ENCODE measurements at places on chromosomes 4 and X.
A peak's percentile ranks its signal among the peaks of the same experiment; 100 is the strongest.

- DNase-seq = no peak
Observed at GRCh38 chr4:153296040-153296823, 48.3 kb upstream of the MND1 start.

DNA sequence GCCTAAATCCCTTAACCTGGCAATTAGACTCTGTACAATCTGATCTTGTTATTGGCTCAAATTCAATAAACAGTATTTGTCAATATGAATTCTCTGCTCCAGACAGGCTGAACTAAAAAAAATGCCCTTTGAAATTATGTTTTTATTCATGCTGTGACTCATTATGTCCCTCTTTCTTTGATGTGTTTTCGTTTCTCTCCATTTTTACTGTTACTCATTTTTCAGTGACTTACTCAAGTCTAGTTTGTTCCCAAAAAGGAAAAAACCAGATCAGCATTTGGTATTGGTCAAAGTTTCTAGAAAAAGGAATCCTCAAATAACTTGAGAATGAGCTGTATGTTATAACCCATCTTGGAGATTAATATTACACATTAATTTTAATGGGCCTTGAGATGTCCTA, 40.4 kb downstream of the UNC5C start:
- DNase-seq = no peak

DNA sequence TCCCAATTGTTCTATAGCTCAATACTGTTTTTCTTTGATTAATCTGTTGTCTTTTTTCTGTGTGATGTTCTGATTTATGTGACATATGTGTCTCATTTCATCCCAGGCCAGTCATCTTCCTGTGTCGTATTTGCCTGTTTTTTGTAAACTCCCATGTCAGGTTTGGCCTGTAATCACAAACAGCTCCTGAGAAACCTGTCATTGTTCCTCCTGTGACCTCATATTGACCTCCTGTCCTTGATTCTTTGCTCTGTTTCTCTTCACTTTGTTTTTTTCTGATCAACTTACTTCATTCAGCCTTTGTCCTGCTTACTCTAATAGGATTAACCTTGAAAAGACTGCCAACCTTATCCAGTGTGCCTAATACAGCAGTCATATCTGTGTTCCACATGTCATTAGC, 438.3 kb downstream of the CFAP47 start:
- no peak for DNase-seq

DNA sequence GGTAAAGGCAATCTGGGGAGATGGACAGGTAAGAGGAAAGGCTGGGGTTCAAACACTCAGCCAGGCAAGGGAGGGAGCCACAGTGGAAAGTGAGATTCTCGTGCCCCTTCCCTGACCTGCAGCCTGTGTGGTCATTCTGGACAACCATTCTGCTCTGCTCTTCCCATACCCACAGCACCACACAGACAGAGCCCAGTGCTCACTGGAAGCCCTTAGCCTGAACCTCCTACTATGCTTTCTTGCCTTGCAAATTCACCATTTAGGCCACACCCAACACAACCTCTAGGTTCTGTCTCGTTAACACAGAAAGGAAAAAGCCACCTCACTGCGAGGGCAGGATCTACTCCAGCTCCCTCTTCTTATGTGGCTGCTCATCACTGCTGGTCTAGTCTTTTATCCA, 92.7 kb downstream of the SHISA3 start:
- DNase-seq = no peak

- no peak for DNase-seq
Observed at GRCh38 chrX:154019061-154019621, 561 bp downstream of the IRAK1 start.

DNA sequence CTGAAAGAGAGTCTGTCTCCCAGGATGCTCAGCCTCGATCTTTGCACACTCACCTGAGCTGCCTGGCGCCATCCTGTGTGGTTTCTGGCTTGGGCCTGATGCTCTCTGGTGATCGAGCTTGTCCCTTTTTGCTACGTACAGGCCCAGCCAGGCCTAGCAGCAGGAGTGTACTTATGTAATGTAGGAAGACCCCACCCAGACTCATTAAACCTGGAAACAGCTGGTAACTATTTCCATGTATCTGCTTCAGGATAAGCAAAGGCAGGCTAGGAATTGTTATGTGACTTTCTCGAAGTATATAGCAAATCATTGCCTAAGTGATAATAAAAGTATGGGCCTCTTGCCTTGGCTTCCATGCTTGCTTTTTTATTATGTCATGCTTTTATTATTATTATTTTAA, 18.6 kb upstream of the ARSJ start:
- DNase-seq = no peak

GRCh38 chr4:1469607-1470392, 63.6 kb upstream of the NKX1-1 start:
- DNase-seq = no peak

GRCh38 chr4:107616838-107617389, 103.1 kb downstream of the PAPSS1 start:
- no peak for DNase-seq

GRCh38 chrX:111052478-111052877, 43.5 kb upstream of the PAK3 start:
- no peak for DNase-seq

GRCh38 chr4:180558427-180558826, 1684.8 kb upstream of the TENM3 start:
- no peak for DNase-seq

- no peak for DNase-seq
Observed at GRCh38 chrX:131677655-131678628, 134.1 kb downstream of the OR13H1 start.

DNA sequence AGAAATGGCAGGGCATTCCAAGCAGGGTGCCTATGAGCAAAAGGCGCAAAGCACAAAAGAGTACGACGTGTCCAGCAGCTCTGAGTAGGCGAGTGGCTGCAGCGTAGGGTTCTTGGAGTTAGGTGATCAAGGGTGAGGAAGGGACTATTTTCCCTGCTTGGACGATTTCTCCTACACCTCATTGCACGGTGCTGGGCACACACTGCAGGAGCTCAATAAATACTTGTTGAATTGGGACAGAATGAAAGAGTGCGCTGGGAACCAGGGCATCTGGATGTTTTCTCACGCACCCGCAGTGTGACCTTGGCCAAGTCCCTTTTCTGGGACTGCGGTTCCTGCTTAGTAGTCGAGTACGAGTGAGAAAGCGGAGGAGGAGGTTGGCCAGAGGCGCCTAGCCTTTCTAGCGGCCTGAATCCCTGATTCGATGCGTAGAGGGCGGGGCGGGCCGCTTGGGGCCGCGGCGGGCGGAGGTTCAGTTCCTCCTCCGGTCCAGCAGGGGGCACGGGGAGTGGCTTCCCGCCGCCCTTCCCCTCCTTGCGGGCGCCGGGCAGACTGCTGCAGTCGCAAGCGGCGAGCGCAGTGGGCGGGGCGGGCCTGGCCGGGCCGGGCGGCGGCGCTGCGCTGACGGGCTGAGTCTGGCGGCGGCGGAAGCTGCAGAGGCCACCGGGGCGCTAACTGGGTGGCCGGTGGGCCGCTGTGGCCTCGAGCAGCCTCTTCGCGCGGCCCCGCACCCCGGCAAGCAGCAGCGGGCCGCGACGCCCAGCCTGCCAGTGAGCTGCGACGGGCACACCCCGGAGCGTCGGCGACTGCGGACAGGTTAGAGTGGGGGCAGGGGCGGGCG, at the start of gene FAM199X:
FAM199X (plus strand) TSS at position 560 of the 841 bp plus-strand sequence. CDS start 333 bp downstream, outside the sequence.
- peak; percentile 53 for DNase-seq

GRCh38 chr4:963276-964225, 9.8 kb downstream of the DGKQ start:
- DNase-seq = no peak

- DNase-seq = no peak
Observed at GRCh38 chr4:154399259-154399974, 92.2 kb downstream of the DCHS2 start.

- DNase-seq = no peak
Observed at GRCh38 chr4:10808591-10808990, 124.0 kb upstream of the CLNK start.

DNA sequence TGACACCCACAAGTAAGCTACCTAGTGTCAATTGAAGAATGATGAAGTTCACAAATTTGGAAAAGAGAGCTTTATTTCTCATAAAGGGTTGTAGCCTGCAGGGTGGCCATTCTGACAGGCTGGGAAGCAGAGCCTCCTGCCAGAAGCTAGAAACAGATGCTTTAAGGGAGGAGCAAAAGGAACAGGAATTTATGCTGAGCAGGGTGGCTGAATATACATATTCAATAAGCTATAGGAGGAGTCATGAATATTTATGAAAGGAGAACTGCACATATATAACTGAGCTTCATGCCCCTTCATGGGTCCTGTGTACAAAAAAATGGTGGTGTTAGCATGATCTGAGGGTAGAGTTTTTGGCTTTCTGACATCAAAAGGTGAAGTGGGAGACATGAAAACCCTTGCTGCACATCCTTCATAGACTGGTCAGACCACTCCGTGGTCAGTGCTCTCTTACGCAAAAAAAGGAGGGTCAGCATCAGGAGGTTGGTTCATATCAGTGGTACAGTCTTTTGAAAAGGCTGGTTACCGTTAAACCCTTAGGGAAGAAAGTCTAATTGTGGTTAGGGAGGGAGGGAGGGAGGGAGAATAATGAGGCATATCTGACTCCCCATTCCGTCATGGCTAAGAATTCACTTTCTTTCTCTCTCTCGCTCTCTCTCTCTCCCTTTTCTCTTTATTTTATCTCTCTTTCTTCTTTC, 121.4 kb downstream of the LUZP4 start:
- DNase-seq = no peak

GRCh38 chrX:39985551-39985950, 112.2 kb downstream of the BCOR start:
- no peak for DNase-seq

GRCh38 chrX:44906041-44906440, 33.1 kb downstream of the KDM6A start:
- DNase-seq = no peak

- DNase-seq = no peak
Observed at GRCh38 chrX:80810365-80810978, 795 bp upstream of the BRWD3 start.

DNA sequence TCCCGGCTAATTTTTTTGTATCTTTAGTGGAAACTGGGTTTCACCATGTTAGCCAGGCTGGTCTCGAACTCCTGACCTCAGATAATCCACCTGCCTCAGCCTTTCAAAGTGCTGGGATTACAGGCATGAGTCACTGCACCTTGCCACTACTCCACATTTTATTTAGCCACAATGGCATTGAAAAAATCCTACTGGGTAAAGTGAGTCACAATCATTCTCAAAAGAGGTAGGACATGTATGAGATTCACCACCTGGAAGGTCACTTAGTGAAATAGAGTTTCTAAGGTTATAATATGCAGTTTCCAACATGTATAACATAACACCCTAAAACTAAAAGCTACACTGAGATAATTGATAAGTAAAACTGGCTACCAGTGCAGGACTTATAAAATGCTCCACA, 159.2 kb downstream of the BTC start:
- DNase-seq = no peak

GRCh38 chr4:87219632-87220093, 755 bp downstream of the KLHL8 start:
- no peak for DNase-seq

DNA sequence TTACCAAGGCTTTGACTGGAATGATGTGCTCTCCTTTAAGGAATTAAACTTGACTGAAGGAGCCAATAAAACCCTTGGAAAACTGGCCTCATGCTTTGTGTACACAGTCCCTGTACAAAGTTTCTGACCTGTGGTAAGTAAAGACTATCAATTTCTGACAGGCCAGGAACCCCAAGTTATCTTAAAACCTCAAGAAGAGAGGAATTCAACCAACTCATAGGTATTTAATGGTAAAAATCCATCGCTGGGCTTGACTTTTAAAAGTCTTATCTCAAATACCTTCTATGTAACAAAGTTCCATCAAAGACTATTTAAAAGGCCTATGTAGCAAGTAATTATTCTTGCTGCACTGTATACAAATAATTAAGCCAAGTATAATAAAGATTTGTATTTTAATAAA, 103.7 kb upstream of the TENT5D start:
- no peak for DNase-seq

GRCh38 chr4:2501034-2501594, 32.2 kb downstream of the RNF4 start:
- DNase-seq = no peak

- DNase-seq = no peak
Observed at GRCh38 chr4:22485737-22486136, 30.1 kb downstream of the ADGRA3 start.

GRCh38 chrX:9610771-9611392, 146.0 kb downstream of the TBL1X start:
- DNase-seq = no peak

DNA sequence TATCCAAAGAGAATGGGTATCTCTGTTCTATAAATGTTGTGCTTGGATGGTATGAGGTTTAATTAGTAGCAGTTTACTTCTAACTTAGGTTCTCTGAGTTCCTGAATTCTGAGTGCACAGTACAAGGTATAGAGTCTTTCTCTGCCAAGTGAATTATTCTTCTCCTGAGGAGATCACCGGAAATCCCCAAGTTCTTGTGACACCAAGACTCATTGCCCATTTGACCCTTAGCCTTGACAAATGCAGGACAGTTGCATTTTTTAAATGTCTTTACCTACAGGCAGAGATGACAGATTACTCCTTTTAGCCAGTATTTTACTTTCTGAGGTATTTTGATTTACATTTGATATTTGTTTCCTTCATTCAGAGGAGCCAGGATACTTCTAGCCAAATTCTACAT, 72.9 kb downstream of the MAOA start:
- DNase-seq = no peak

GRCh38 chrX:9339603-9340491, 125.0 kb upstream of the TBL1X start:
- no peak for DNase-seq

- DNase-seq = no peak
Observed at GRCh38 chr4:81874661-81875515, 403.2 kb upstream of the RASGEF1B start.

- no peak for DNase-seq
Observed at GRCh38 chrX:101171883-101172400, 47.6 kb upstream of the DRP2 start.

- no peak for DNase-seq
Observed at GRCh38 chr4:48816971-48817370, 13.9 kb upstream of the OCIAD1 start.

GRCh38 chr4:107304699-107305286, 268.7 kb upstream of the DKK2 start:
- no peak for DNase-seq

DNA sequence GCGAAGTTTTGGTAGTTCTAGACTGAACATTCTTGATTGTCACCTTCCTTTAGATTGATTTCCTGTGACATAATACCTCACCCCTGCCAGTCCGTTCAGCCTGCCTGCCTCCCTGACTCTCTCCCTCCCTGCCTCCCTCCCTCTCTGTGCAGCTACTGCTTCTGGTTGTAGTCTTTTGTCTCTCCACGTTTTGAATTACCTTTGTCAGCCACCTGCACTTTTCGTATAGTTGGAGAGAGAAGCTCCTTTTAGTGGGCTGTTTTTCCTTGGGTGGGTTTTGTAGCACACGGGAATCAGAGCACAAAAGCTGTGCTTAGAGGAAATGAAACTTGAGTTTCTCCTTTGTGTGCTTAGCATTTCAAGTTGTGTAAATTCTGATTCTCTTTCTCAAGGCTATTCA, 32.6 kb upstream of the MSMO1 start:
- no peak for DNase-seq

- DNase-seq = no peak
Observed at GRCh38 chrX:111410590-111411078, 1.4 kb downstream of the DCX start.
